Stimulated activated CD4-positive, alpha-beta T cell treated with anti-CD3 and anti-CD28 coated beads, Interleukin-4, amount 100 ng/mL, for 4 hours (primary cell): ENCODE measurements at places on chromosomes 3 and 15.

- no peak for DNase-seq
These were observed 32.0 kb downstream of the PIK3CA start for GRCh38 chr3:179179979-179180759.

- no peak for DNase-seq
These were observed 77.2 kb downstream of the ATG7 start for GRCh38 chr3:11349446-11349845.

GRCh38 chr3:108300103-108300849, 3.9 kb downstream of the HHLA2 start:
- no peak for DNase-seq

DNA sequence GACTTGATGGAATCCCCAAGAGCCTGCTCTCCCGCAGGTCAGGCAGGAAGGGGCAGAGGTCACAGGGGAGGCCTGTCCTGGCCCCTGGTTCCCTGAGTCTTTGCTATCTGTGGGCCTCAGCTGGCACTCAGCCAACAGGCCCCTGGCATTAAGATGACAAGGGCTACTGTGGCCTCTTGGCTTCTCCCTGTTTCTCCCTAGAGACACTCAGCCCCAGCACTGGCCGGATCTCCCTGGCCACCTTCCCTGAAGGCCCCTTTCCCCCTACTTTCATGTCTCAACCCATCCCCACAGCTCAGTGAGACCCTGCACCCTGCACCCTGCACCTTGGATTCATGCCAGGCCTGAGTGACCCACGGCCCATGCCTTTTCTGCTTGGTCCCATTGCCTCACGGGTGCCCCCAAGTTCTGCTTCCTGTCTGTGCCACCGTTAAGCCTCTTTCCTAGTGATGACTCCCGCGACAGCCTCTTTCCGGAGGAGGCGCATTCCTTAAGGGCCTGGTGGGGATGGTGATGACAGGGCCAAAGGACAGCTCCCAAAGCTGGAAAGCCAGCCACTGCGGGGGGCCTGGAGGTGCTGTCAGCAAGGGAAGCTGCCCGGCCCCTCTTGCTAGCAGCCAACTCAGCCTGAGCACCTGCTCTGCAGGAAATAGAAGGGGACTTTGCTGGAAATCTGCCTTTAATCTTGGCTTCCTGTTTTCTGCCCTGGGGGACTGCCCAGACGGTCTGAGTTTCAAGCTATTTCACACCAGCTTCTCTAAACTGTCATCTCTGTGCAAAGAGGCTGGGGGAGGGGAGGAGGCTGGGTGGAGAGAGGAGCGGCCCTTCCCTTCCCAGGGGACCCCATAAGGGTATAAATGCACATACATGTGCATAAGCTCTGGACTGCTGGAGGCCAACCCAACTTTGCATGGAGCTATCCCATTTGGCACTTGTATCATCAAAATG, 4.8 kb upstream of the CSK start:
- DNase-seq, result no peak

DNA sequence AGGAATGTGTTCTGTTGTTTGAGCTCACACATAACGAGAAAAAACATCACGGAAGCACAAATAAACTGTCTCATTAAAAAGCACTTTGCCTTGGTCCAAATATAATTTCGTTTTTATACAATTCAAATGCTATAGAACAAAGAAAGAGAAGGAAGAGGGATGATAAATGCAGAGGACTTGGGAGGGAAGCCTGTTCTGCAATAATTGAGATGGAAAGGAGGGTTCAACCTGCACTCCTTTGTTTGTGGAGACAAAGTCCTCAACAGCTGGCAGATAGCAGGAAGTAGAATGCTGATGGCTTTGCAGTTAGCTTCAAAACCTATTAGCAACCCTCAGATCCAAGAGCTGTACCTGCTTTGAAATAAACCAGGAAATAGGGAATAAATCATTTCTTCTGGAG, 1010.8 kb downstream of the FHIT start:
- DNase-seq, result no peak

- DNase-seq, result no peak
These were observed 1186.7 kb upstream of the EPHA6 start for GRCh38 chr3:95627697-95628096.

- DNase-seq, result no peak
These were observed 152.0 kb downstream of the GREM1 start for GRCh38 chr15:32869776-32870175.

DNA sequence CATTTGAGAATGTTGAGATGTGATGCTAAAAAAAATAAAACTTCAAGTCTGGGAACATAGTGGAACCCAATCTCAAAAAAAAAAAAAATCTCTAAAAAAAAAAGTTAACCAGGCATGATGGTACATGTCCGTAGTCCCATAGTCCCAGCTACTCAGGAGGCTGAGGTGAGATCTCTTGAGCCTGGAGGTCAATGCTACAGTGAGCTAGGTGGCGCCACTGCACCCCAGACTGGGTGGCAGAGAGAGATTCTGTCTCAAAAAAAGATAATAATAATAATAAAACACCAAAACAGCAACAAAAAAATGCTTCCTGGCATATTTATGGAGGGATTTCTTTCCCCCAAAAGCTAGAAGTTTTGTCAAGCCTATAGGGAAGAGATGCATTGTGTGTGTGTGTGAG, 361.6 kb downstream of the ROBO1 start:
- no peak for DNase-seq

DNA sequence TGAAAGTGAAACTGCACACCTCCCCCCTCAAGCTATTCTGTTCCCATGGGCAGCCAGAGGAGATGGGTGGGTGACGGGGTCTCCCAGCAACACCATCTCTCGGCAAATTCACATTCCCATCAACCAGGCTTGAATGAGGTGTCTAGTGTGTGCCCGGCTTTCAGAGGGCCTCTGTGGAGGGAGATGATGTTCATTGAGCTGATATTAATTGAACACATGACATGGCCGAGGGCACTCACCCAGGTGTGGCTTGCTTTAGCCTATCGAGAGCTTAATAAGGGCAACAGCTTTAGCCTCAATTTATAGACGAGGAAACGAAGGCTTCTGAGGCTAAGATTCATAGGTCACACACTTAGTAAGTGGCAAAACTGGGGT, 288.0 kb downstream of the UACA start:
- DNase-seq, result no peak

DNA sequence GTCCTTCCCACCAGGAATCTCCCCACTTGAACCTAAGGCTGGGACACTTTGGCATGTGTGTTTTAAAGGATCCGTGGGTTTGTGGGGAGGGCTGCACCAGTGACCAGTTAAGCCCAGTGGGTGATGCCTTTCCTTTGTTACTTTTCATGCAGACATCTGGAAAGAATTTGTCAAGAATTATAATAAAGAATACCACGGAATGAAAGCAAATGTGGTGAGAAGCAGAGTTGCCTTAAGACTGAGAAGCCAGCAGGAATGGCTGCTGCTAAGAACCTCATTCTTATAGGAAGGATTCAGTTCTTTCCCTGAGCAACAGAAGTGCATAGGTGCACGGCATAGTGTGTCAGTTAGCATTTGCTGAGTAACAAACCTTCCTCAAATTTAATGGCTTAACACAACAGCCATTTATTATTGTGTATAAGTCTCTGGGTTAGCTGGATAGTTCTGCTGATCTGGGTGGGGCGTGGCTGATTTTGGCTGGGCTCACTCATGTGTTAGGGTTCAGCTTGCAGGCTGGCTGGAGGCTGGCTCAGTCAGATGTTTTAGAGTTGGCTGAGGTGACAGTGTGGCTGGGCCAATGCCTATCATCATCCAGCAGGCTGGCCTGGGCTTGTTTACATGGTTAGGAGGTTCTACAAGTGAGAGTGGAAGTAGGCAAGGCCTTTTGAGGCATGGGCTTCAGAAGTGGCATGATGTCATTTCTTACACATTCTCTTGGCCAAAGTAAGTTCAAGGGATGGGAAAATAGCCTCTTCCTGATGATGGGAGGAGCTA, 262.7 kb upstream of the CTDSPL start:
- DNase-seq, result no peak

GRCh38 chr15:68464448-68465090, 32.6 kb upstream of the ITGA11 start:
- no peak for DNase-seq

DNA sequence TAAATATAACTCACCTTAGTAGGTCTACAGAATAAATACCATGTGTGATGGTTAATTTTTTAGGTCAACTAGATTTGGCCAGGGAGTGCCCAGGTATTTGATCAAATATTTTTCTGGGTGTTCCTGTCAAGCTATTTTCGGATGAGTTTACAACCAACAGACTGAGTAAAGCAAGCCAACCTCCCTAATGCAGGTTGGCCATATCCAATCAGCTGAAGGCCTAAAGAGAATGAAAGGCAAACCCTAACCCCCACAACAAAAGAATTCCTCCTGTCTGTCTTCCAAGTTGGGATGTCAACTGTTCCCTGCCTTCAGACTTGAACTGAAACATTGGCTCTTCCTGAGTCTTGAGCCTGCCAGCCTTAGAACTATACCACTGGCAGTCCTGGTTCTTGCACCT, 28.6 kb downstream of the TASOR start:
- DNase-seq, result no peak

- no peak for DNase-seq
These were observed 90.6 kb upstream of the AKAP13 start for GRCh38 chr15:85289677-85290365.

- DNase-seq, result peak; percentile 28
These were observed 143.4 kb upstream of the RASGRP1 start for GRCh38 chr15:38707802-38708671.

DNA sequence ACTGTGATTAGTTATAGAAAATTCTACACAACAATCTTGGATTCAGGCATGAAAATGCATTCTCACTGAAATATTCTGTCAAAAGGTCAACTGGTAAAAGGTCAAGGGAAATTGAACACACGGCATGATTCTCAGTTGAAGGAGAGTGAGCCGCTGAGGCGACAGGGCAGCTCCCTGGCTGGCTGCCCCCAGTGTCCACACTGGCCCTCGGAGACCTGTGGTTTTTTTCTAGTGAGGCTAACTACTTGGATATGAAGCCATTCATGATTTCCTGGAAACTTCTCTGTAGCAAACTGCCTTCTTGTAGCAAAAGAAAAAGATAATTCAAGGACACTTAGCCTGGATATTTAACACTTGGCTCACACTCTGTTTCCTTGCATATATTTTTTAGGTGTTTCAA, 37.2 kb downstream of the AADACL2 start:
- DNase-seq, result no peak

- no peak for DNase-seq
These were observed 153.8 kb downstream of the MTHFS start for GRCh38 chr15:79743032-79743431.

DNA sequence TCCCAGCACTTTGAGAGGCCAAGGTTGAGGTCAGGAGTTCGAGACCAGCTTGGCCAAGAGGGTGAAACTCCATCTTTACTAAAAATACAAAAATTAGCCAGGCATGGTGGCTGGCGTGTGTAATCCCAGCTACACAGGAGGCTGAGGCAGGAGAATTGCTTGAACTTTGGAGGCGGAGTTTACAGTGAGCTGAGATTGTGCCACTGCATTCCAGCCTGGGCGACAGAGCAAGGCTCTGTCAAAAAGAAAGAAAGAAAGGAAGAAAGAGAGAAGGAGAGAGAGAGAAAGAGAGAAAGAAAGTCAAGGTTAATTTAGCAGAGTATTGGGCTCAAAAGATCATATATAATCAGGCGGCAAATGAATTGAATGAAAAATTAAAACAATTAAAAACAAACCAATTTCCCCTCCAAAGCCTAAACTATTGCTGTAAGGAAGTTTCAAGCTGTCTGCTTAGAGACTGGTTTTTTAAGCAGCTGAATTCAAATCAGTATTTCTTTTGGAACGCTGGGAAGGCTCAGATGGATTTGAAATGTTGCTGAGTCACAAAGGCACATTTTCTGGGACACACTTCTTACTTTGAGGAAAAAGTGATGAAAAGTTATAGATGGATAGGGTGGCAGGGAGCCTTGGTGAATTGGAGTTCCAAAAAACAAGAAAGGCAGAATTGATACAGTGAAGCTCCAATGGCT, 81.3 kb upstream of the BHLHE40 start:
- no peak for DNase-seq

DNA sequence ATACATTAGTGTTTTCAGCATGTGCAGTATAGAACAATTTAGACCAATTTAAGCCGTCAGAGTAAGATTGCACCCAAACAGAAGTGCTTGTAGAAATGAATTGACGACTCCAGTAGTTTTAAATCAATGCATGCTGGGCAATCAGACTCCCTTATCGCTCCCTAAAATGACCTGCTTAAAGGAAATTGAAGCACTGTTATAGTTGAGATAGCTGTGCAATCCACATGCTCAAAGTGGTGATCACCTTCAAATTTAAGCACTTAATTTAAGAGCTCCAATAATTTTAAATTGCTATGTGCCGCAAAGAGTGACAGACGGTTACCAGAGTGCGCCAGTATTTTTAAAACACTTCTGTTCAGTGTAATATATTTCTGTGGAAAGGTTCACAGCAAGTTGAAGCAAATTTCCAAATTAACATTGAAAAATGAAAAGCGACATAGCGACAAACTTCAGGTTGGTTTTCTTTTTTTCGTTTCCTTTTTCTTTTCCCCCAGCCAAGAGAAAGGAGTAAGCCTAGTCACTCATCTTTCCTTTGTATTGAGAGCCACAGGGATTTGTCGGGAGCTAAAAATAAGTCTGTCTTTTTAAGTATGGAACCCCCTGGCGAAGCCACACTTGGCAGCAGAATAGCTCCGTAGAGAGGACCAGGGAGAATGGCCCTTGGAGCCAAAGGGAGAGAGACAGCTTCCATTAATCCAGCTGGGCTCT, 436.4 kb upstream of the RBMS3 start:
- DNase-seq, result no peak

- DNase-seq, result no peak
These were observed 61.0 kb upstream of the CSTA start for GRCh38 chr3:122263974-122264588.

- DNase-seq, result no peak
These were observed 142.8 kb downstream of the TGFBR2 start for GRCh38 chr3:30749230-30749629.

DNA sequence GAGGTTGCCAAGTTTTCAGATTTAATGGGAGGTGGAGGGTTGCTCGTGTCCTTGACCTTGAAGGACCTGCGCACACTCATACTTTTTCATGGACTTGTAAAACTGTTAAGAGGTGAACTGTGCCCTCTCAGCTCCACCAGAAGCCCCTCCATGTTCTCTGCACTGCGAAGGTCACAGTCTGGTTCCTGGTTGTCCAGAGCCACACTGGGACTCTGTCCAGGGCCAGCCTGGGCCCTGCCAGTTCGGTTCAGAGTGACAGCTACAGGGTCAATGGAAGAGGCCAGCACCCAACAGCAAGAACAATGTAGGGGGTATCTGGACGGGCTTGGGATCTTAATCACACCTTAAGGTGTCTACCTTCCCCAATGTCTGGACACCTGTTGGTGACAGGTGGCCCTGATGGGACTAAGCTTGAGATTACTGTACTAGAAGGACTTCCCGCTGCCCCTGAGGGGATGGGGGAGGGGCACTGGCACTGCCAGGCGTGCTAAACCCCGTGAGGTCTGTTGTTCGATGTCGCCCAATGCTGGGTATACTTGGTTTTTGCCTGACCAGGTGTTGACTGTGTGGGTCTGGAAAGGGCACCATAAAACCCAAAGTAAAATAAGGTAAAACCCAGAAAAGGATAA, 34.7 kb downstream of the GRK7 start:
- no peak for DNase-seq

DNA sequence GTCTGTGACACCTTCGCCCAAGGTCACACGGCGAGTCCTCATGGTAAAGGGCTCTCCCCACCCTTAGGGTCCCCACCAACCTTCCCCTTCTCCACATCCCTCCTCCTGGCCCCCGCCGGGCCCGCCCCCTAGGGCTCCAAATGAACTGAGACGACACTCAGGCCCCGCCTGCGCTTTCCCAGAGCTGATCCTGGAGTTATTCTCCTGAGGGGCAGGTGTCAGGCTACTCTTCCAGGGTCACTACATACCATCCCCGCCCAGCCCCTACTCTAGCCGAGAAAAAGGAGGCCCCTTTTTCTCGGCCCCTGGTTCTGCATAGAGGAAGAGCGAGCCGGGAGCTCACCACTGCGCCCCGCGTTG, 292 bp downstream of the USP4 start:
- peak; percentile 11 for DNase-seq

GRCh38 chr15:90595763-90596155, 66.0 kb downstream of the CRTC3 start:
- DNase-seq, result no peak
